ENCODE measurements at places on chromosomes 5 and 9.

- no peak for DNase-seq
Observed at GRCh38 chr9:82333671-82334070, 345.1 kb downstream of the SPATA31D1 start.

DNA sequence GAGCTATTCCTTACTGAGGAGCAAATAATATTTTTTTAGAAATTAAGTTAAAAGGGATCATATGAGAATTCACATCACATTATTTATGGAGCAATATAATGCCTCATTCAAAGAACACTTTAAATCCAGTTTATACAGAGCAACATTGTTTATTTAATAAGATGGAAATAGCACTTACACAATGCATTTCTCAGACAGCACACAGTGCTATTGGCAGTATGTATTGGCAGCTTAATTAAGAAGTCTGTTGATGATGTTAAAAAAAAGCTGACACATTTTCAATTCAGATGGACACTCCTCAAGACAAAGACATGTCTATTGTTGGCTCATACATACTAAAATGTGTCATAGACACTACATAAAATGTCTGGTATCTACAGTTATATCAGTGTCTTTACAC is 171.3 kb downstream of the NR2F1-AS1 start:
- DNase-seq, result no peak

- DNase-seq, result no peak
Observed at GRCh38 chr5:5046680-5047502, 93.2 kb upstream of the ADAMTS16 start.

- no peak for DNase-seq
Observed at GRCh38 chr9:70044490-70045307, 1.1 kb downstream of the MAMDC2 start.

DNA sequence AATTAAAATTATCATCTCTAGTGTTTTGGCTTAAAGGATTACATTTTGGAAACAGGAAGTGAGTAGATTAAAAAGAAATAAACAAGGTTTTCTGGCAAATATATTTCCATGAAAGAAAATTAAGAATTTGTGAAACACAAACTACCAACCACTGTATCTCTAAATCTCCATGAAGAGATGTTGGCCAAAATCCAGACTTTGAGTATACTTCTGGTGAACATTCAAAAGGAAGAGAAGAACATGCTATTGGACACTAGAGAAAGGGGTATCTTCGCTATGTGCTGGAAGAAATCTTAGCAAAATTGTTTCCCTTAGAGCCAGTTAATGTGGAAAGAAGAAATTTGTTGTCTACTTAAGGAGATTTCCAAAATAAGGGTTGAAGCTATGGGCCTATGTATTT is 710.4 kb upstream of the CTNND2 start:
- DNase-seq, result no peak
